Muscle of back (tissue), 13 donors: ENCODE measurements at places on chromosomes 3 and 15. TPM values are rescaled to one million over a fixed set of nuclear protein-coding genes. Genes with fewer than 3 reads are reported as not detected.
A peak's percentile ranks its signal among the peaks of the same experiment; 100 is the strongest.

GRCh38 chr3:157533298-157534070 lies 30.3 kb upstream of the VEPH1 start:
- DNase-seq = no peak

DNA sequence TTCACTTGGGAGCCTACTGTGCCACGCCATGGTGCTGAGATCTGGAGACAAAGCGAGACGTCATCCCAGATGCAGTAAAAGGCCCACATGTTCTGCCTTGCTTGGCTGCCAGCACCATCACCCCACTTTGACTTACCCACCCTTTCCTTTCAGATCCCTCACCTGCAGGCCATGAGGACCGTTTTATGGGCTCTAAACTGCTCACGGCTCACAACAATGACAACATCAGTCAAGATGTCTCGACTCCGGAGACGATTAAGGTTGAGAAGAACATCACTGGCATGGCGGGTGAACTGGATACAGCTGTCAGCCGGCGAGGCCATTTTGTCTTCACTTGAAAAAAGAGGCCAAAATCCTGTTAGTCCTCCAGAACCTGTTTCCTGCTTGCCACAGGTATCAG lies 11.9 kb downstream of the BCL6 start:
- DNase-seq = no peak

- no peak for DNase-seq
Measured at GRCh38 chr3:48538451-48538850, 18.2 kb downstream of the PFKFB4 start.

DNA sequence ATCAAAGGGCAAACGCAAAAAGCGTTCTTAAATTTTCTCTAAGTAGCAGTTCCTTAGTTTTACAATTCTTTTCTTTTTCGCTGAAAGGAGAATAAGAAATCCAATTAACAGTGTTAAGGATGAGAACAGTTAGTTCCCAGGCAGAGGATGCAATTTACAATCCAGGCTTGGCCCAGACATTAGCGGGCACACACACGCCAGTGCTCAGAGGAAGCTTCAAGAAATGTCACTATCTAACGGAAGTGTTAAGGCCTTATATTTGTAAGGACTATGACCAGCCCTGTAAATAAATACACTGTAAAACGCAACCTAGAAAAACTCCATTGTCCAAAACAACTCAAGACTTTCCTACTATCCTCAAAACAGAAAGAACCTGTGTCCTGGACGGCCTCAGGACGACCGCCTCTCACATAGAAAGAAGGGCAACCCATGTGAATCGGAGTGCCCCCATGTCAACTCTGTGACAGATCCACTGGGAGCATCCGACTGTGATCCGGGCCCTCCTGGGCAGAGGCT lies 1.3 kb downstream of the ACAP2 start:
- no peak for DNase-seq

- no peak for DNase-seq
Measured at GRCh38 chr3:126983276-126983652, 349 bp downstream of the PLXNA1 start.

DNA sequence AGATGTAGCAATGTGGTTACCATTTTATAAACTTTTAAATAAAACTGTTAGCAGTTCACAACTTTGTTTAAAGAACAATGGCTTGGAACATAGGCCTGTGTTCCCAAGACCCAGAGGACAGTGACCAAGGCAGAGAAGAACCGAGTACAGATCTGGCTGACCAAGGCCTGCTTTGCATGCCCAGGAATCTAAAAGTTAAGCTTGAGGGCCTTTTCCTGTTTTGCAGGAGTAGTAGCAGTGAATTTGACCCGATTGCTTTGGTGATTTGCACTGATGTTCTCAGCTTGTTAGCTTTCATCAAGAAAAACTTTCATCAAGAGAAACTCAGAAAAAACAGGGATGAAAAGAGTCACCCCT lies 9.9 kb downstream of the FILIP1L start:
- DNase-seq = no peak

Gene FAM81A
- 1.1 TPM for polyA plus RNA-seq

- peak; percentile 53 for DNase-seq
Measured at GRCh38 chr3:62277450-62277849, 95.9 kb downstream of the FEZF2 start.

Gene DNAJA4
- polyA plus RNA-seq = 78.0 TPM

- no peak for DNase-seq
Measured at GRCh38 chr15:100696452-100696851, 94.1 kb downstream of the ASB7 start.

GRCh38 chr3:54270816-54271526 lies 148.6 kb downstream of the CACNA2D3 start:
- no peak for DNase-seq

Gene ITIH1
- polyA plus RNA-seq = not detected

GRCh38 chr3:129893581-129894070 lies at the start of gene TMCC1:
TSS of gene TMCC1 (minus strand) at chr3:129893711.
- DNase-seq = peak; percentile 90

Gene HSPBAP1
- polyA plus RNA-seq = 7.0 TPM

- DNase-seq = no peak
Measured at GRCh38 chr3:170499562-170500156, 81.0 kb downstream of the CLDN11 start.

DNA sequence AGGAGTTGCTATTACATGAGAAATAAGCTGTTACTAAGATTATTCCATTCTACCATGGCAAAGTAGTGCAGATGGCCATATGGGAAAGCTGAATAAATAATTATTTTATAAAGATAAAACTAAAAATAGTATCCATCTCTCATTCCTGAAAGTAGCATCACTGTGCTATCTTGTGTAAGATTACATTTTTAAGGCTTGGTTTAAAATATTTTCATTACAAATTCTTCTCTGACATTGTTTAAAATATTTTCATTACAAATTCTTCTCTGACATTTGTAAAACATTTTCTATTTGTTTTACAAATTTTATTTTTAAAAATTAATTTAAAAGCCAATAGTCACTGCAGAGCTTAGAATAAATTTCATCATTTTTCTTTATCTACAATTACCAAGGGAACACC lies 665.5 kb upstream of the NAALADL2 start:
- no peak for DNase-seq

DNA sequence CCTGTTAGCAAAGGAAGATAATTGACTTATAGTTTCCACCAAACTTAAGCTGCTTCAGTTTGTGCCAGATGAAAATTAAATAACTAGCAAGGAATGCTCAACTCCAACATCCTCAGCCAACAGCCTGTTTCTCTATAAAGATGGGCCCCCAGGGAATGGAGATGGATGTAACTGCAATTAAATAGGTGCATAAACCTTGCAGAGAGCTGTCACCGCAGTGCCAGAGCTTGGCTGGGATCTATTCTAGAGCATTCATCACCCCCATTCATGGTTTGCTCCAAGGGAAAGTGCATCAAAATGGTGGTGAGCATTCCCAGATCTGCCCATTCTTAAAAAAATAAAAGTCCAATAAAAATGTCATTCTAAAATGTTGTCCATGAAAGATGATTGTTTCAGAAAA lies 19.7 kb upstream of the RORA start:
- DNase-seq = no peak

Gene RAD18
- polyA plus RNA-seq = 3.4 TPM

DNA sequence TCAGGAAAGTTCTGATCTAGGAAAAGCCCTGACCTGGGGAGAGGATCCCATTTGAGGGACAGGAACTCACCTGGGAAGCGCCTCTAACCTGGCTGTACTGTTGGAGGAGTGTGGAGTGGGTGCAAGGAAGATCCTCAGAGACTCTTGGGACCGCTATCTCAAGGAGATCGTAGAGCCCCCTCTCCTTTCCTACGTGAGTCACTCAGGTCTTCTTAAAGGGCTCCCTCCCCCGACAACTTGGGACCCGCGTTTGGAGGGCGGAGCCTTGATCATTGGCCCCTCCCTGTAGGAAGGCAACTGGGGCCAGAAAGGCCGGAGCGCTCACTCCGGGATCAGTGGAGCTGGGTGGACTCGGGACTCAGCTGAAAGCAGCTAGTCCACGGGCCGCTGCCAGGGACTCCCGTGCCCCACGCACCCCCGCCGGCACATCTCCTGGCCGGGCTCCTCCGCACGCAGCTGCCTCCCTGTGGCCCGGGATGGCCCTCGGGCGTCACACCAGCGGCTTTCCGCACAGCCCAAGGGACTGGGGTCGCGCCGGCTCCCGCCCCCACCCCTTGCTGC lies 520 bp downstream of the SLC26A6 start:
- DNase-seq = peak; percentile 23

DNA sequence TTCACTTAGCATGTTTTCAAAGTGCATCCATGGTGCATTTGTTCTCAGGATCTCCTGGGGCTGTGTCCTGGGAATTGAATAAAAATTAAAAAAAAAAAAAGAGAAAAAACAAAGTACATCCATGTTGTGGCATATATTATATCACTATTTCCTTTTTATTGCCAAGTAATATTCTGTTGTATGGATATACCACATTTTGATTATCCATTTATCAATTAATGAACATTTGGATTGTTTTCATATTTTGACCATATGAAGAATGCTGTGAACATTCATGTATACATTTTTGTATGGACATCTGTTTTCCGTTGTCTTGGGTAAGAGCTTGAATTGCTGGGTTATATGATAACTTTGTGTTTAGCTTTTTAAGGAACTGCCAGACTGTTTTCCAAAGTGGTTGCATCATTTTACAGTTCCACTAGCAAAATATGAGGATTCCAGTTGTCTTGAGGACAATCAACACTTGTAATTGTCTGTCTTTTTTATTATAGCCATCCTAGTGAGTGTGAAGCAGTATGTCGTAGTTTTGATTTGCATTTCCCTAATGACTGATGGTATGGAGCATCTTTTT lies 44.5 kb downstream of the CTDSPL2 start:
- no peak for DNase-seq

GRCh38 chr15:74631408-74631807 lies 15.8 kb downstream of the CLK3 start:
- DNase-seq = no peak

DNA sequence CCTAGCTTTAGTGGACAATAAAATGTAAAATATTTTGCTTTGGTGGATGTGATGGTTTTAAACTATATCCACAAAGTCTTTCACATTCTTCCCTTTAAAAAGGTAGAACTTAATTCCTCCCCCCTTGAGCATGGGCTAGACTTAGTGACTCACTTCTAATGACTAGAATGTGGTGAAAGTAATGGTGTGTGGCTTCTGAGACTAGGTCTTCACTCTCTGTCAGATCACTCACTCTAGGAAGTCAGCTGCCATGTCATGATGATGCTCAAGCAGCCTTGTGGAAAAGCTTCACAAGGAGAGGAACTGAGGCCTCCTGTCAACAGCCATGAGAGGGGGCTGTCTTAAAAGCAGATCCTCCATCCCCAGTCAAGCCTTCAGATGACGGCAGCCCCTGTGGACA lies 4.2 kb downstream of the LRRC2 start:
- DNase-seq = no peak

Gene DAZL
- 0.44 TPM for polyA plus RNA-seq

Gene ANKDD1A
- 4.0 TPM for polyA plus RNA-seq

GRCh38 chr15:31352339-31352751 lies 25.7 kb downstream of the KLF13 start:
- peak; percentile 61 for DNase-seq

Gene AHSG
- 9.2 TPM for polyA plus RNA-seq

DNA sequence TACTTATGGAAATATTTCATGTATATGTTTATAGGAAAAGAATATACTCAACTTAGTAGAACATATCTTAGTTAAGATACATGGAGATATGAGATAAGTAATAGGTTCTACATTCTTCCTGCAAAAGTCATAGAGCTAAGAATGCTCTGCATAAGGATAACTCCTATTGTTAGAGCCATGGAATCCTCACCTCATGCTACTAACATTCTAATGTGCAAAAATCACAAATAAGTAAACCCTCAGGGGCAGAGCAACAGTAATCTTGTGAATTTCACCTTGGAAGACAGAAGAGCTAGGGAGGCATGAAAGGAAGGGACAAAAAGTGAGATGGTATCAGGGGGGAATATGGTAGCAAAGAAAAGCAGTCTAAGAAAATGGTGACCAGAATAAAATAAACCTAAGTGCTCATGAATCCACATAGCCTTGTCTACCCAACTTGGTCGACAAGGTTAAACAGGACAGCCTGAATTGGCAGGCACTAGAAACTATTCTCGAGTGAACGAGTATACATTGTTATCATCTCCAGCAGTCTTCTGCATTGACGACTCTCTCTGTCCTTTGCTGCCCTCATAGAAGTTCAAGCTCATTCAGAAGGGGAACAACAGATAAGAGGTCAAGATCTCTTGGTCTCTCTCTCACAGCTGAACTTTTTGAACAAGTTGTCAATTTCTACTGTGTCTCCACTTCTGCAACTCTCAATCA lies 52.8 kb downstream of the XRN1 start:
- DNase-seq = no peak

Gene GPR62
- 0.38 TPM for polyA plus RNA-seq

DNA sequence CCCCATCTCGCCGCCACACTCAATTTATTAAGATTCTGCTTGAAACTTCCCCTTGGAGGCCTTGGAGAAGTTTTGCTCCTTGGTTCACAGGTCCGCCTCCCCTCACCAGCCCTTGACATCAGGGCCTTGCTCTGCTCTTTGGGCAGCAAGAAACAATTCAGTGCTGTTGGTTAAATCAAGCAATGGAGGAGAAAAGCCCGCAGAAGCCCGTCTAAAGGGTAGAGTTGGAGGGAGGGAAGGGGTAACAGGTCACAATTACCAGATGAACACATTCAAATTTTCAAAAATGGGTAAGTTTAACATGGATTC lies 429 bp downstream of the PARP9 start:
- no peak for DNase-seq

- no peak for DNase-seq
Measured at GRCh38 chr3:149407898-149408297, 30.4 kb upstream of the TM4SF1 start.

DNA sequence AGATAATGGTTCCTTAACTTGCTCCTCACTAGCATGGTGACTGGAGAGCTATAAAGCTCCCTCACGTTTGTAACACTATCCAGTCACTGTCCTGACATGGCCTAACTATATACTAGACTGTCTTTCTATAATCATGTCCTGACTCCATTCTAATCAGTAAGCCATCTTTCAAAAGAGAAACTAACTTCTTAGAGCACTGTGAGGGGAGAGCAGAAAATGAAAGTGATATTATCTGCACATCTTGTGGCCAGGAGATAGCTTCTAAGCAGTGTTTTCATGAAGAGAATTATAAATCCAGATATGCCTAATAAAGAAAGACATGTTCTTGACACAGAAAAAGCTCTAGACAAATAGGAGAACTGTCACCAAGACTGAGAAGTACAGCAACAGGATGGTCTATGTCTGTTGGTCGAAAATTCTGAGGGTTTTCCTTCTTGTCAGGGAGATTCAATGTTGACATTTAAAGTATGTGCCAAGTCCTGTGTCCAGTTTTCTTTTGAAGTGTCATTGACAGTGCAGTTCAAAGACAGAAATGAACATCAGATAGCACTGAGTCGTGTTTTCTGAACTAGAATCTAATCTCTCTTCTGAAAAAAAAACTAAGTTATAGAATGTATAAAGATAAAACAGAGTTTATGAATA lies 230.6 kb upstream of the PEX5L start:
- no peak for DNase-seq

DNA sequence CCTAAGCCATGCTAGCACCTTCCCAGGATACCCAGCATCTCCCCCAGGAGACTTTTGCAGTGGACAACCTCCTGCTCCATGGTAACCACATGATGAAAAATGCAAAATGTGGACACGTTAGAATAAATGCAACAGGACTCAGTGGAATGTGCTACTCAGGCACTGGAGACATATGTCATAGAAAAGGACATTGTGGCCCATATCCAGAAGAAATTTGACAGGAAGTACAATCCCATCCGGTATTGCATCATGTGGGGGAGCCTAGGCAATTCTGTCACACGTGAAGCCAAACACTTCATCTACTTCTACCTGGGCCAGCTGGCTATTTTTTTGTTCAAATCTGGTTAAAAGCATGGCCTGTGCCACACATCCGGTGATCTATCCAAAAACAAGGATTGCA lies 227.2 kb upstream of the GPR149 start:
- DNase-seq = no peak

Gene BNC1
- 1.4 TPM for polyA plus RNA-seq

Gene CKMT1A
- polyA plus RNA-seq = not detected
